ENCODE measurements at places on chromosomes 2 and 18.

GRCh38 chr2:42567364-42567763, 1.1 kb upstream of the MTA3 start:
- DNase-seq: peak; percentile 28

DNA sequence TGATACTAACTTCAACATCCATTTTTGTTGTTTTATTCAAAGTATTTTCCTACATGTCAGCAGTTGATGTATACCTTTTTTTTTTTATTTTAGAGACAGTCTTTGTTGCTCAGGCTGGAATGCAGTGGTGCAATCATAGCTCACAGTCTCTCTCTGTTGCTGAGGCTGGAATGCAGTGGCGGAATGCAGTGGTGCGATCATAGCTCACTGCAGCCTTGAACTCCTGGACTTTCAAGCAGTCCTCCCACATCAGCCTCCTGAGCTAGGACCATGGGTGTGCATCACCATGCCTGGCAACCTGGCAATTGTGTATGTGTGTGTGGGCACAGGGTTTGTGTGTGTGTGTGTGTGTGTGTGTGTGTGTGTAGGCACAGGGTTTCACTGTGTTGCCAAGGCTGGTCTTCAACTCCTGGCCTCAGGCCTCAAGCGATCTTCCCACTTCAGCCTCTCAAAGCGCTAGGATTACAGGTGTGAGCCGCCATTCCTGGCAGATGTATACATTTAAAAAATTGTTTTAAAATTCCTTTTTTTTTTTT, 24.8 kb downstream of the SANBR start:
- no peak for DNase-seq

GRCh38 chr2:102059151-102059550, 67.4 kb downstream of the IL1R2 start:
- DNase-seq: no peak

DNA sequence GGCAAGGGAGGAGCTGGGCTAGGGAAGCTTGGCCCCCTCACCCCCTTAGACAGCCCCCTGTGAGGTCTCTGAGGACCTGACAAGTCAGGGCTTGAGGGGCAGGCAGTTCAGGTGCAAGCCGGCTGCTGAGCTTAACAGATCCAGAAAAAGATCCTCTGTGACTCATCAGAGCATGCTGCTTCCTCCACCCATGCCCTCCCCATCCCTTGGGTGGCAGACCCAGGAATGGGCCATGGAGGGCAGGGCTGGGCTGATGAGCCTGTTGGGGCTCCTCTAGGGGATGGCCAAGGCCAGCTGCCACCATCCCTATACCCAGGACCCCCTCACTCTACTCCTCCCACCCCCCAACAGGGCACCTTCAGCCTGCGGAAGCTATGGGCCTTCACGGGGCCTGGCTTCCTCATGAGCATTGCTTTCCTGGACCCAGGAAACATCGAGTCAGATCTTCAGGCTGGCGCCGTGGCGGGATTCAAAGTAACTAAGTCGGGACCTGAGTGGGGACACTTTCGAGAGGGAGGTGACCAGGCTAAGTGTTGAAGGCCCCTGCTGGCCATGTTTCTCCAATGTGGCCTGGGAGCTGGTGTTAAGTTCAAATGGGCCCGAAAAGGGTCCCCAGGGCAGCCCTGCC, 1.9 kb downstream of the SLC11A1 start:
- no peak for DNase-seq

- peak; percentile 64 for DNase-seq
These were observed 35.5 kb upstream of the TTR start for GRCh38 chr18:31555971-31556747.

- no peak for DNase-seq
These were observed 218.2 kb downstream of the CYP26B1 start for GRCh38 chr2:71929482-71929772.

GRCh38 chr2:44833171-44834069, 108.1 kb upstream of the SIX3 start:
- DNase-seq: no peak

- no peak for DNase-seq
These were observed 147.3 kb downstream of the IRS1 start for GRCh38 chr2:226652369-226652768.

GRCh38 chr18:49050452-49050851, 99.7 kb upstream of the SMAD7 start:
- no peak for DNase-seq

GRCh38 chr18:49486606-49486952, 455 bp downstream of the C18orf32 start:
- peak; percentile 53 for DNase-seq

DNA sequence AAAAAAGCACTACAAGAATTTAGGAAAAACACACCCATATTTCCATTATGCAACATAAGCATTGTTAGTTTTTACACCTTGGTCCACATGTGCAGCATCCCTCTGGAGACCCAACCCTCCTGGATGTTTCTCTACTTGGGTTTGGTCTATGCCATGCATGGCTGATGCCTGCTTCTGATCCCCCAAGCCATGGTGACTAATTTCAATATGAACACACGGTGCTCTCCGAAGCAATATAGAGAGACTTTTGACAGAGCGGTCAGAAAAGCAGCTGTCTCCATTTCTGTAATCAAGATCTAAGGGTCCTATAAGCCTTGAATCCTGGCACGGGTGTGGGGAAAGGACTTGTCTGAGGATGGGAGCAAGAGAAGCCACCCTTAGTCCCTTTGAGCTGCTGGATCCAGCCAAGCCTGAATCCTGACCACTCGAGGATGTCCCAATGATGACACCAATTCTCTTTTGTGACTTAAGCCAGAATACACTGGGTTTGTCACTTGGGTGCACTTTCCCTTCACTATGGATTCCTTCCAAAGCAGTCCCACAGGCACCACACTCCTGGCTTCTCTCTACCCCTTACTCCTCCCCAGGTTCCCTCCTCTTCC, 91.5 kb downstream of the ACTR2 start:
- DNase-seq: no peak

- DNase-seq: no peak
These were observed 77.6 kb upstream of the FOXI3 start for GRCh38 chr2:88530081-88530480.

GRCh38 chr18:9709304-9709877, 1.3 kb downstream of the RAB31 start:
- DNase-seq: no peak

DNA sequence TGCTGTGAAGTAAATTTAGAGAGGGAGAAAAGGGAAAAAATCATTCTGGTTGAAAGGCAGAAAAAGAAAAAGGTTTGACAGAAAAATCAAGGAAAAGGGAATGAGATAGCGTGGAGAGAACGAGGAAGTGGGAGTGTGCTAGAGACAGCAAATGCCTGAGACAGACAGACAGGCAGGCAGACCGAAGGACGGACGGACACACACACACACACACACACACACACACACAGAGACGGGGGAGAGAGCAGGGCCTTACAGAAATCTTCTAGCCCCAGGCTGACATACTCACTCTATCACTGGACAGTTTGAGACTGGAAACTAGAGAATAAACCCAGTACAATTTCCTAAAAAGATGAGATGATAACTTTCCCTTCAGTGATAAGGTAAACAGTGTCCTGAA, 238.4 kb downstream of the ZNF521 start:
- no peak for DNase-seq

DNA sequence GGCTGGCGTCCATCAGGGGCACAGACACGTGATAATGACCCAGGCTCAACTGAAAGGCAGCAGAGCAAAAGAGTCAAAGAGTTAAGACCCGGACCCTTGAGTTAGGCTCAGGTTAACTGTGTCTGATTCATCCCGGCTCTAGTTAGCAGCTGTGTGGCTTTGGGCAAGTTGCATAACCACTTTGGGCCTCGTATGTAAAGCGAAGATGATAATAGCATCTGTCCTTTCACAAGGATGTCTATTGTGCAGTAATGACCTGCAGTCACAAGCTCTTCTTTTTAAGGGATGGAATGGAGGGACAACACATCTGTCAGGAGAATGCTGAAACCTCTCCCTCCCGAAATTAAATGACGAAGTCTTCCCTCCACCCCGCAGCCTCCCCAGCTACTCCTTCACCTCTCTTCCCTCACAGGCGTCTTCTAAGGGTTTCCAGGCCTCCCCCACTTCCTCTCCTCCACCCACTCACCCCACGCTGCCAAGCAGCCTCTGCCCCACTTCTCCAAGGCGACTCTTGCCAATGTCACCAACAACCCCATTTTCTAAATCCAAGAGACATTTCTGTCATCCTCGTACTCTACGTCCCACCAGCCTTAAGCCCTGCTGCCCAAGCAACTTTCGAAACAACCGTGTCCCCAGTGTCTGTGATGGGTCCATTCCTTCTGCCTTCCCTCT, 135.1 kb upstream of the ID2 start:
- no peak for DNase-seq

- no peak for DNase-seq
These were observed 78.3 kb upstream of the FZD5 start for GRCh38 chr2:207847807-207848544.

- DNase-seq: no peak
These were observed 14.3 kb upstream of the MFF start for GRCh38 chr2:227310756-227311110.

GRCh38 chr2:135212757-135213156, 160.7 kb downstream of the RAB3GAP1 start:
- DNase-seq: no peak

GRCh38 chr2:217279140-217279539, 419.3 kb upstream of the TNP1 start:
- no peak for DNase-seq

DNA sequence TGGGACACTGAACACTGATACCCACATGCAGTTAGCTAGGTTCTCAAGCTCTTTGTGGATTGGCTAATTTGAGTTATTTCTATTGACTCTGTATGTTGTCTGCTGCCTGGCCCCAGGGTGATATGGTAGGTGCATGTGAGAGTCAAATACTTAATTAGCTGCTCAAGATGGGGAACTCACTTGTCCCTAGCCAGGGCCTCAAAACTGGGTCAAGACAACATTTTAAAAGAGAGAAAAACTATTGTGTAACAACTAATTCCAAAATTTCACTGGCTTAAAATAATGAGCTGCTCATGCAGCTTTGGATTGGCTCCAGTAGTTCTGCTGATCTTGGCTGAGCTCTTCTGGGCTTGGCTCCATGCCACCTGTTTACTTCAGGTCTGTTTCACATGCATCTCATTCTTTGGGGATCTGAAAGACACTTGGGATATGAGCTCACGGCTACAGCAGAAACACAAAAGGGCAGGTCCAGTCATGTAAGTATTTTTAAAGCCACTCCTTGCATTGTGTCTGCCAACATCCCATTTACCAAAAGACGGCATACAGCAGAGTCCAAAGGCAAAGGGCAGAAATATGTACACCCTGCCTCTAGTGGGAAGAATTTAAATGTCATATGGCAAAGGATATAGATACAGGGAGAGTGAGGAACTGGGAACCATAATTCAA, 716.8 kb downstream of the SUCLG1 start:
- peak; percentile 40 for DNase-seq

DNA sequence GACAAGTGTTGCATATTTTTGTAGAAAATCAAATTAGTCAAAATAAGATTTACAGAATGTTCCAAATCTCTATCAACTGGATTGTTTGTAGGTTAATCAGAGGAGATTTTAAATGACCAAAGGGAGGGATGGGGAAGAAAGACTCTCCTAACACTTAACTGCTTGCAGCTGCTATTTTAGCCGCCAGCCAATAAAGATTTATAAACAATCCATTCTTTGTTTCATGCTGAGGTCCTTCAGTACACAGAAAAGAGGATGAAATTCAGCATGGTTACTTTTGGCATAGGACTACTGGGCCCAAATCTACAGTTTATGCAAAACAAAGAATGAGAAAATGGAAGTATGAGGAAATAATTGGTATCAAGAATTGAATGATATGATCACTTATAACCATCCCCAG, 86.4 kb upstream of the FN1 start:
- no peak for DNase-seq

- no peak for DNase-seq
These were observed 76.9 kb downstream of the CCDC93 start for GRCh38 chr2:117936871-117937428.

DNA sequence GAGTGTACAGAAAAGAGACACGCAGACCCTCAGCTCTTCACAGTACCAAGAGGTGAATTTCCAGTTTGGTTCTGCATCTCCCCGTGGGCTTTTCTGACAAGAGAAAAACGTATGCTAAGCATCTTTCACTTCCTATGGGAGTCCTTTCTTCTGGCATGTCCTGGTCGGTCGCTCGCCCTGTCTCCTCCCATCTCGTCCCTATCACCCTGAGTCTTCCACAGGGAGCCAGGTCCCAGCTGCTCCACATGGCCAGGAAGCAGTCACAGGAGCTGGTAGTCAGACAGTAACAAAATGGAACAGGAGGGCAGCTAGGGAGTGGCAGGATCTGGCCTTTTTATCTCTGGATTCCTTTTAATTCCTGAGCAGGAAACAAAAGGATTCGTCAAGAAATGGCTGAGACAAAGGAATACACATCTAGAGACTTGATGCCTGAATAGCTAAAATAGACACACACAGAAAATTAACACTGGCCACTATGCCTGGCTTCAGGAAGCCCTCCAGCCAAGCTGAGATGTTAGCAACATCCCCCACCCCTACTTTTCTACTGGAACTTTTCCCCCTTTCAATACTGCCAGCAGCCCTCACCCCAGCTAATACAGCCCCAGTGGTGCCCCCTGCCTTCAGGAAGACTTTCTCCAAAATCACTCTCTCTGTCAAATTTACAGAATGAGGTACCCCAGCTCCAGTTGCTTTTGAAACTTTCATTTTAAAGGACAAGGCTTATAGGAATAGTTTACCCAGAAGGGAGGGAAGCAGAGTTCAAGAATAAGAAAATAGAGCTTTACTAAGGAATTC, 136.1 kb downstream of the DNER start:
- no peak for DNase-seq

DNA sequence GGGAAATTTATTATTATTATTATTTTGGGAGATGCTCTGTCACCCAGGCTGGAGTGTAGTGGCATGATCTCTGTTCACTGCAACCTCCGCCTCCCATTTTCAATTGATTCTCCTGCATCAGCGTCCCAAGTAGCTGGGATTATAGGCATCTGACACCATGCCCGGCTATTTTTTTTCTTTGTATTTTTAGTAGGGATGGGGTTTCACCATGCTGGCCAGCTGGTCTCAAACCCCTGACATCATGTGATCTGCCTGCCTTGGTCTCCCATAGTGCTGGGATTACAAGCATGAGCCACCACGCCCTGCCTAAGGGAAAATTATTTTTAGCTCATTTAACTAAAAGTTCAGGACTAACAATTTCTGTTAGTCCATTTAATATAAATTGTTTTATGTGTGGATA, 109.2 kb upstream of the SESTD1 start:
- DNase-seq: no peak

DNA sequence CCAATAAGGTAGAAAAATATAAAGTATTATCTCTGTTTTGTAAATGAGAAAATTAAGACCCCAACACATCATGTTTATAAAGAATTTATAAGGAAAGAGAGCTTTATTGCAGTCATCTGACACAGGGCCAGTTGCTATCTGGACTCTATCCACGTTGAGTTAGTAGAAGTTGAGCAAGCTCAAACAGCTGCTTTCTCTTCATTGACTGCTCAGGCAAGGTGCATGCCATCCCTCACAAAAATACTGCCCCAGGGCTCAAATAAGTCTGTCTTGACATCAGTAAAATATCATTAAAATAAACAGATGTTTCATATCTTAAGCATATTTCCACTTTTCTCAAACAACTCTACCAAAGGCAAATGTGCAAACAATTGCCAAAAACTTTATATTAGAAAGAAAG, 14.8 kb downstream of the COL5A2 start:
- DNase-seq: peak; percentile 30

- no peak for DNase-seq
These were observed 25.3 kb upstream of the SEMA4C start for GRCh38 chr2:96895032-96895745.
